Cardiac septum (tissue), 1 donor: ENCODE measurements at places on chromosomes 12 and 14. TPM values are rescaled to one million over a fixed set of nuclear protein-coding genes. Genes with fewer than 3 reads are reported as not detected.
A peak's percentile ranks its signal among the peaks of the same experiment; 100 is the strongest.

- DNase-seq = no peak
These were observed 2.8 kb downstream of the SLC2A13 start for GRCh38 chr12:40103043-40103442.

The CCDC38 gene
- not detected for total RNA-seq

DNA sequence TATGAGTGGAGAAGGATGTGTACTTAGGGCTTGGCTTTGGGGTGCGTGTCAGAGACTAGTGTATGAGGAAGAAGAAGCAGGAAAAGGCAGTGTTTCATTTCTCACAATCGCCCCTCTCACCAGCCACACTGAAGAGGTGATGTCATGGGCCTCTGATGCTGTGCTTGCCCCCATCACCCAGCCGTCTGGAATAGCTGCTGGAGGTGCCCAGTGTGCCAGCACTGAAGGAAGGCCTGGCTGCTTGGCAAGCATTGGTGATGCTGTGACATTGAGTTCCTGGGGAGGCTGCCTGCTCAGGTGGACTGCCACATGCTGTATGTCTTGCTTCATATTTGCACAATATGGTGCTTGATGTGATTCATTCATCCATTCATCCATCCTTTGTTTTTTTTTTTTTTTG lies 56.2 kb downstream of the CRADD start:
- peak; percentile 77 for DNase-seq

The GARIN6 gene
- total RNA-seq = not detected

The KCNC2 gene
- not detected for total RNA-seq
